ENCODE measurements at places on chromosomes 2 and 18.

GRCh38 chr2:240021488-240022104 is 3.5 kb downstream of the NDUFA10 start:
- DNase-seq, result peak; percentile 74

- no peak for DNase-seq
Observed at GRCh38 chr2:150548527-150548926, 61.1 kb upstream of the RND3 start.

- DNase-seq, result no peak
Observed at GRCh38 chr2:224025874-224026273, 13.2 kb downstream of the SERPINE2 start.

- DNase-seq, result no peak
Observed at GRCh38 chr2:240929364-240930095, 23.4 kb downstream of the CROCC2 start.

DNA sequence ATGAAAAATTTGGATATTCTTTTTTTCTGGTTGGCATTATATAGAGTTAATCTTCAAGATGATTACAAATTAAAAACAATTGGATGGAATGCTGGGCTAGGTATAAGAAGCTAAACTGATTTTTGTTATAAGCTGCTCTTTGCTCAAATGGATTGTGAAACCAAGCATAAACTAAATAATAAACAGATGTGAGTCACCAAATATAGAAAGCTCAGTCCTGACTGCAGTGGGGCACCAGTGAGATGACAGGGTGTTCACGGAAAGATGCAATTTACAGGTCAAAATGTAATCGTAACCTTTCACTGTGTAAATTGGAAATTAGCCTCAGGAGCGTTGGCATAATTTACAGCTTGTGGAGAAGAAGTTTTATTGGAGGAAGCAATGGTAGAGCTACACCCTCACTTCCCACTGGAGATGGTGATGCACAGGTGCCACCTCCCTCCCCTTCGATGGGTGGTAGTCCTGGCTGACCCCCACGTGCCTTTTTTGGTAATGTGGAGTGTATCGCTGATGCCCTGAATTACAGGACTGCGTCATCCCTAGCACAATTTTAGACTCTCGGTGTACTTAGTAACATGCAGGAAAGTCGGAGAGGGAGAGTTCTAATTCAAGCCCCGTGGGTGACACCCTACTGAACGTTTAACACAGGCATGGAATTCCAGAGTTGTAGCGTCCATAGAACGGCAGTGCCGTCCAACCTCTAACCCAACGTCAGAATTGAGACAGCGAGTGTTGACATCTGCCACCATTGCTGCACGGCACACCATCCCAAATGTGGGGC is 73.9 kb upstream of the NFATC1 start:
- DNase-seq, result no peak

- DNase-seq, result no peak
Observed at GRCh38 chr2:142707318-142707717, 170.1 kb upstream of the KYNU start.

GRCh38 chr18:74249181-74249968 is 42.4 kb downstream of the CYB5A start:
- no peak for DNase-seq

- DNase-seq, result no peak
Observed at GRCh38 chr2:225768741-225769140, 369.2 kb downstream of the NYAP2 start.

- peak; percentile 17 for DNase-seq
Observed at GRCh38 chr2:149561309-149561926, 26.2 kb downstream of the MMADHC start.

GRCh38 chr18:57954935-57955334 is 89.1 kb upstream of the NEDD4L start:
- DNase-seq, result no peak

GRCh38 chr2:190506666-190507065 is 27.9 kb downstream of the NEMP2 start:
- no peak for DNase-seq

DNA sequence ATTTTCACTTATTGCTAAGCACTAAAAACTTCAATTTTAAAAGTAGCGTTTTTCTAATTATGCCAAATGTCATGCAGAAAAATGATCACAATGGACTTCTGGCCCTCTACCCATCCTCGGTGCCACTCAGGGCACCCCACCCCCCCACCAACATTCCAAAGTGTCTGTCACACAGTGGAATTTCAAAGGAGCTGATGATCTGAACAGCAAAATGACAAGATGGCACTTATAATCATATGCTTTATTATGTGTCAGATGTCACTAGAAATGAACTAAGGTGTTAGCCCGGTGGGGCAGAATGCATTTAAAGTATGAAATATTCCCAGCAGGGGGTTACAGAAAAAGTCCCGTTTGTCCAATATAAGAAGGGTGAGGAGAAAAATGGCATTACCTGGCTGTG is 360.7 kb upstream of the RAB12 start:
- DNase-seq, result no peak

GRCh38 chr2:171480908-171481307 is 41.4 kb upstream of the CYBRD1 start:
- DNase-seq, result no peak

GRCh38 chr2:228917220-228917619 is 353.9 kb downstream of the PID1 start:
- no peak for DNase-seq

- no peak for DNase-seq
Observed at GRCh38 chr2:190904640-190905261, 24.1 kb downstream of the GLS start.

GRCh38 chr2:14563324-14563723 is 69.2 kb upstream of the LRATD1 start:
- no peak for DNase-seq

- no peak for DNase-seq
Observed at GRCh38 chr2:84427235-84428138, 31.6 kb downstream of the SUCLG1 start.

- DNase-seq, result no peak
Observed at GRCh38 chr2:96809951-96810782, 5.9 kb upstream of the CNNM3 start.

DNA sequence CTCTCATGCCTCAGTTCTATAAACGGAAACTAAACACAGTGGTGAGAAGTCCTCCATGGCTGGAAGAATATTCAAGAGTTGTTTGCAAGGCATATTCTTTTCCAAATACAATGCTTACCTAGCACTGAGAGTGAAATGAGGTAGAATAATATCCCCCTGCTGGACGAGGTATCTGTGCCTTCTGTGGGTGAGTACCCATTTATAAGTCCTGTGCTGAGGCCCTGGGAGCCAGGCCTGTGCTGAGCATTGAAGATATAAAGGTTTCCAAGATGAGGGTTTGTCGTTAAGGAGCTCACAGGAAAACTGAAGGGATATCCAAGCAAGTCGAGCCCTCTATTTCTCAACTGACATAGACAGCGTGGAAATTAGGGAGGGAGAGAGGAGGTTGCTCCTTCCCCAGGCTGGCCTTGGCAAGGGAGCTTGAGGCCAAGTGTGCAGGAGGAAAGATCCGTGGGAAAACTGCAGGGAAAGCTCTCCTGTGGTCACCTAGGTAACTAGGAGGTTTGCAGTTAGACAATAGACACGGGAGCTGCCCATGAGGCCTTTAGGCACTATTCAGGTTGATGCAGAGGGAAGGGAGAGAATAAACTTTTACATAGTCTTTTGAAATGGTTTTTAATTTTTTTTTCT is 17.6 kb downstream of the PTPRM start:
- DNase-seq, result no peak

DNA sequence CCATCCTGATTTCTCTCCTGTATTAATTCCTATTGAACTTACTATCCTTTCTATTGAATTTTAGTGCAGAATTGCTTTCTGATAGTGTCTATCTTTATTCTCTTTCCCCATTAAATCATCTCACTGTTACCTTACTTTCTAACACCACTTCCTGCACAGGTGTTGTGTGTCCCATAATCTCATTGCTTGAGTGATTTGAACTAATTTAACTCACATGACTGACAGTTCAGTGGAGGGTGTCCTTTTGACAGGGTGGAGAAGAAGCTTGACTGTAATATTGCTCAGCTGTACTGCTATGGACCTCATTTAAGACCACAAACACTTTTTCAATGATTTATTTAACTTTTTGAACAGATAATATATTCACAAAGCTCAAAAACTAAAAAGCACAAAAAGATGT is 211.8 kb downstream of the NRXN1 start:
- no peak for DNase-seq

DNA sequence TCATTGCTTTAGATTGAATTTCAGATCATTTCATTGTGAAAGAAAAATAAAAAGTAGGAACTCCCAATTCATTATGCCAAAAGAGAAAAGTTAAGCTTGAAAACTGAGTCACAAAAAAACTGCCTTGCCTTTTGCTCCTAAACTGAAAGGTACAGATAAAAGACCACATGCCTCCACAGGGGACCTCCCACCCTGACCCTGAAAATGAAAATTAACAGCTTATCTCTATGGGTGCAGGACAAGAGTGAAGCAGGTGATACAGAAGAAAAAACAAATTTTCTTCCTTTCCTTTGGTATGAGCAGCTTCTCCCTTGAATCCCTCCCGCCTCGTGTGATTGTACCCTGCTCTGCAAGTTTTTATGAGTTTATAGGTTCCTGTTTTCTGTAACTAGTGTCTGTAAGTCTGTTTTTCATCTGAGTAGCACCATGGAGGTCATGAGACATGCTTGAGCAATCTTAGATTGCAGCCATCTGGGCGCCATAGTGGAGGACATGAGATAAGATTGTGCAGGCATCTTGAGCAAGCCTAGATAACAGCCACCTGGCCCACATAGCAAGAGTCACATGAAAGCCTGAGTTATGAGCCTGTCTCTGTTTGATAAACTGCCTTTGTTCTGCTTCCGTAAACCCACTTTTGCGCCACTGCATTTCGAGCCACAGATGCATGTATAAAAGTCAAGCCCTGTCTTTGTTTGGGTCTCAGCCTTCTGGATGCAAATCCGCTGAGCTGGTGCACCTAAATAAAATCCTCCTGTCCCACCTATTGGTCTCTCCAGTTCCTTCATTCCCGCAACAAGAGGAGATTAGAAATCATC is 56.2 kb upstream of the DYNC1I2 start:
- no peak for DNase-seq

DNA sequence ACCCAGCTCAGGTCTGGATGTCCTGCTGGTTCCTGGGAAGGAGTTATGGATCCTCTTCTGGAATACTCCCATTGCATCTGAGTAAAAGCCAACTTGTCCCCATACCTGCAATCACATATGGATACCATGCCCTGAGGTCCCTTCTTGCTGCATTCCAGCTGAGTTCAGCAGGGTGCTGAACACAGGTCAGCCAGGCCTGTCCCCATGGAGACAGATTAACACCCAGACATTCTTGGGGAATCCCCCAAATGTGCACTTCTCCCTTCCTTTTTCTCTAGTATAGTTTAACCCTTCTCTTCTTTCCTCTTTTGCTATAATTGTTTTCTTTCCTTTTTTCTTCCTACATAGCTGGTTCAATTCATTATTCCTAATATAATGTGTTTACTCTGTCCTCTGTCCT is 799.6 kb upstream of the HS6ST1 start:
- no peak for DNase-seq

DNA sequence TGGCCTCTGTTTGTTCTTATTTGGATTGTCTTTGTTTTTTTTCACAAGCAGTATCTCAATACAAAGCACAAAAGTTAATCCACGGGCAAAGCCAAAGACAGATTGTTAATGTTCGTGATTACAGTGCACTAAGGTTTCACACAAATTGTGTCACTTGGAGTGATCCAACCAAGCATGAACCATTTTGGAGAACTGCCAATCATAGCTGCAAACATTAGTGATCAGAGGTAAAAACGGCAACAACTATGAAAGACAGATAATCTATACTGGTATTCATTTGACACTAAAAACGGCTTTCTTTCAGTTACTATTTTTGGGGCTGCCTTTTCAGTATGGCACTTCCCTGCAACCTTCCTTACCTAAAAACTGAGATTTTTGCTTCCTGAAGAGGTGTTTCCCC is 213.1 kb upstream of the GULP1 start:
- DNase-seq, result no peak

DNA sequence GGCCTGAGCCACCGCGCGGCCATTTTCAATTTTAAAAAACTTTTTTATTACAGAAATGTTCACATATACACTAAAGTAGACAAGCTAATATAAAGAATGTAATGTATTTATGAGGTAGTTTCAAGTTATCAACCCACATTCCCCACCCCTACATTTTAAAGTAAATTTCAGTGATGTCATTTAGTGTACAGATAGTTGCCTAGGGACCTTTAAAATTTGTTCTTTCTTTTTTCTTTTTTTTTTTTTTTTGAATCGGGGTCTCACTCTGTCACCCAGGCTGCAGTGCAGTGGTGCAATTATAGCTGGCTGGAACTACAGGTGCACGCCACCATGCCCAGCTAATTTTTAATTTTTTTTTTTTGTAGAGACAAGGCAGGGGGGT is 2.6 kb upstream of the LIMS1 start:
- DNase-seq, result no peak

DNA sequence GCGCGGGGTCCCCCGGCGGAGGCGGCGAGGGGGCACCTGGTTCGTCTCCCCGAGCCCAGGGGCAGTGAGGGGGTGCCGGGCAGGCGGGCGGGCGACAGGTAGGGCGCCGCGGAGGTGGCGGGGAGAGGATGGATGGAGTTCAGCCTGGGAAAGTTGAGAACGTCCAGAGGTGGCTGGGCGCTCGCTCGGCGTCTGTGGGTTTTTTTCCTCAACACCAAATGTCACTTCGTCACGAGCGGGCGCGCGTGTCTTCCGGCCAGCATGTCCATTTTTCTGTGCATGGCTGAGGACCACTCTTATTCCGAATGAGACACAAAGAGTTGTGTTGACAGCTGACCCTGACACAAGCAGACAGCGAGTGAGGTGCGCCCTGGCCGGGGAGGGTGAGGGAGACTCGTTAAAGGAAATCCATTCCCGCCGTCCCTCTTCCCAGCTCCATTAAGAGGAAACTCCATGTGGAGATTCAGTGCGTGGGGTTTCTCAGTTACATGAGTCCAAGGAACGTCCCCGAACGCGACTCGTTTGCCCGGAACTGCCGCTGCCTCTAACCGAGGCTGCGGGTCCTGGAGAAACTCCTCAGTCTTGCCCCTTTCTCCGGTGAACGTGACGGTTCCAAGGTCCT is 859 bp downstream of the GREB1L start:
- no peak for DNase-seq

- DNase-seq, result no peak
Observed at GRCh38 chr18:59656373-59656887, 40.8 kb downstream of the CCBE1 start.

DNA sequence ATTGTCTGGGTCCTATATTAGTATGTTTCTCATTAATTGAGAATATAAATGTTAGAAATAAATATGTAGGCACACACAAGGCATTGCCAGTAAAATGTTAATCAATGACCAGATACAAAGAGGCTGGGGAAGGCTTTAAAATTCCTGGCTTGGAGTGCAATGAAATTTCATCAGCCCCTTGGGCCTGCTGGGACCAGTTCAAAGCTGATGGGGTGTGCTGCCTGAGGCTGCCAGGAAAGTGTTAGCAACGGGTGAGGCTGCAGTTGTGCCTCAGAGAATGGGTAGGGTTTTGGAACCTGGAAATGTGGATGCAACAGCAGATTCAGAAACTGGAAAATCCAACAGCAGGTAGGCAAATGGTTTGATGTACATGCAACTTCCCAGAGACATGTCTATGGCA is 68.9 kb downstream of the DIPK1C start:
- DNase-seq, result no peak

GRCh38 chr2:172098650-172099471 is 3.8 kb downstream of the DLX2 start:
- peak; percentile 73 for DNase-seq

All from HTR-8/SVneo (cell line).